ENCODE measurements at places on chromosomes 4 and X.

DNA sequence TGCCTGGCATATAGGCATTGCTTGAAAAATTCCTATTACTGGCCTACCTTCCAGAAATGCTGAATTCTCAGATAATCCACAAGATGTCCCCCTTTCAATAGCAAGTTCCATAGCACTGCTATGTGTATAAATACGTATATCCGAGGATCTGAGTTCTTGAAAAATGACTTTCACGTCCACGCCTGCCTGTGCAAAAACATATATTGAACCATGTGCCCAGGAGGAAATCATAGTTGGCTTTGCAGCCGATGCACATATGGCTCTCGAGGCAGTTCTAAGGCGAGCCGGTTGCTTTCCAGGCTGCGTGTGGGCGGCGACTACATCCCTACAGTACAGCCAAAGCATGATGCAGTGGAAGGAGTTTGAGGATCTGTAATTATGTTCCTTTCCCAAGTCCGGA, 55.4 kb upstream of the ESX1 start:
- no peaks in the 10 kb centered on the region for H3K36me3 ChIP-seq
- DNase-seq: no peak

- H3K36me3 ChIP-seq: peaks cover 4% of the 10 kb centered on the region
- no peaks in the 10 kb centered on the region for H3K27me3 ChIP-seq
- no peak overlapping the region for H3K4me3 ChIP-seq
- H3K4me1 ChIP-seq: no peaks in the 10 kb centered on the region
- DNase-seq: no peak
These were observed 90.5 kb downstream of the ELOVL6 start for GRCh38 chr4:110107866-110108265.

DNA sequence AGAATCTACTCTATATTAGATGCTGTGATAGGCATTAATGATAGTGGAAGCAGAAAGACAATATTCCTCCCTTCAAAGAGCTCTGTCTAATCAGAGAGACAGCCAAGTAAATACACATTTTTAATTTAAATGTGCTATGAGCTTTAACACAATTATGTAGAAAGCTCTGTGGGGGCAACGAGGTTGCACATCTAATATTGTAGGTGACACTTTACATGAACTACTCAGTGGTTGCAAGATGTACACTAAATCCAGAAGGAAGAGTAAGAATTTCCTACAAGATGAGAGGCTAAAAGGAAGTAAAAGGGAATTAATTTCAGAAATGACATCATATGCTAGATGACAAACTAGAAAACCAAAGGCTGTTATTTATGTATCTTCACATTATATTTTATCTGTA, 120.9 kb downstream of the SPCS3 start:
- no peaks in the 10 kb centered on the region for H3K27me3 ChIP-seq
- no peak overlapping the region for H3K27ac ChIP-seq
- DNase-seq: no peak
- no peaks in the 10 kb centered on the region for H3K36me3 ChIP-seq
- no peak overlapping the region for H3K4me3 ChIP-seq

- no peak overlapping the region for H3K4me3 ChIP-seq
- peaks cover 8% of the 10 kb centered on the region for H3K4me1 ChIP-seq
- no peak for DNase-seq
These were observed 155.8 kb downstream of the TSPAN5 start for GRCh38 chr4:98502624-98503023.

GRCh38 chr4:21083413-21083812, 383.2 kb downstream of the PACRGL start:
- no peak overlapping the region for H3K27ac ChIP-seq
- no peak for DNase-seq
- H3K4me1 ChIP-seq: no peaks in the 10 kb centered on the region
- H3K27me3 ChIP-seq: no peaks in the 10 kb centered on the region
- H3K36me3 ChIP-seq: no peaks in the 10 kb centered on the region

- no peak overlapping the region for H3K27ac ChIP-seq
- H3K4me1 ChIP-seq: no peaks in the 10 kb centered on the region
- H3K36me3 ChIP-seq: no peaks in the 10 kb centered on the region
- H3K4me3 ChIP-seq: no peak overlapping the region
- DNase-seq: no peak
- no peaks in the 10 kb centered on the region for H3K27me3 ChIP-seq
These were observed 211.4 kb downstream of the ARHGAP24 start for GRCh38 chr4:85686398-85686797.
